ENCODE measurements at places on chromosomes 1 and 21.

DNA sequence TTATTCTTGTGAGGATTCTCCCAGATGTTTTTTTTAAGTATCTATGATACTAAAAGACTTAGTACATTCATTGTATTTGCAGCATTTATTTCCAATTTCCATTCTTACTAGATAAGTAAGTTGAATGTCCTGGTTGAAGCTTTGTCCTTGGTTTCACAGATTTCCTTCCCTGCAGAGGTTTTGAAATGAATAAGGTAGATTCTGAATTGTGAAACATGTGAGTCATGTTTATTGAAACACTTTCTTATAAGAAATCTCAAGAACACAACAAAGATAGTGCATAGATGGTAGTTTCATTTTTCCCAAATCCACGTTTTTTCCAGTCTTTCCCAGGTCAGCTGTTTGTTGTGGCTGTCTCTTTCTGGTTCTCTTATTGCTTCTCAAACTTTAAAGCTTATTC is 24.8 kb downstream of the GABPA start:
- H3K36me3 ChIP-seq = peaks cover 47% of the 10 kb centered on the region
- no peak overlapping the region for H3K4me3 ChIP-seq
- H3K27me3 ChIP-seq = no peaks in the 10 kb centered on the region
- H3K4me1 ChIP-seq = 0 out of 2 replicates have a peak, but pooled peaks cover 4% of the 10 kb centered on the region

DNA sequence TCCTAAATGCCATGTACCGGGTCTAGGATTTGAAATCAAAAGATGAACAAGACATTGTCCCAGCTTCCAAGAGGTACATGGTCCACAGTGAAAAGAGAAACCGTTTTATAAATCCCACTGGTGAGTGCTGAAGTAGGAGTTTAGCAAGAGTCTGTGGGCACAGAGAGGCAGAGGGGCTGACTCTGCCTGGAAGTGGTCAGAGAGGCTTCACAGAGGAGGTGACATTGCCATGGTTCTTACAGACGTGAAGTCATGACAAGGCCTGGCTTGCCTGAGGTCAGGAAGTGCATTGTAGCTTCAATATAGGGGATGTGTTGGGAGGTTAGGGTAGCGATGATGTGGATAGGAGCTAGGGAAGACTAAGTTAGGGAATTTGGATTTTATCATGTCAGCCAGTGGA is 28.4 kb downstream of the MAPKAPK2 start:
- no peak for DNase-seq
- H3K27me3 ChIP-seq = no peaks in the 10 kb centered on the region
- no peak overlapping the region for H3K4me3 ChIP-seq
- no peak overlapping the region for H3K27ac ChIP-seq
- no peaks in the 10 kb centered on the region for H3K36me3 ChIP-seq
- H3K4me1 ChIP-seq = peaks cover 17% of the 10 kb centered on the region

DNA sequence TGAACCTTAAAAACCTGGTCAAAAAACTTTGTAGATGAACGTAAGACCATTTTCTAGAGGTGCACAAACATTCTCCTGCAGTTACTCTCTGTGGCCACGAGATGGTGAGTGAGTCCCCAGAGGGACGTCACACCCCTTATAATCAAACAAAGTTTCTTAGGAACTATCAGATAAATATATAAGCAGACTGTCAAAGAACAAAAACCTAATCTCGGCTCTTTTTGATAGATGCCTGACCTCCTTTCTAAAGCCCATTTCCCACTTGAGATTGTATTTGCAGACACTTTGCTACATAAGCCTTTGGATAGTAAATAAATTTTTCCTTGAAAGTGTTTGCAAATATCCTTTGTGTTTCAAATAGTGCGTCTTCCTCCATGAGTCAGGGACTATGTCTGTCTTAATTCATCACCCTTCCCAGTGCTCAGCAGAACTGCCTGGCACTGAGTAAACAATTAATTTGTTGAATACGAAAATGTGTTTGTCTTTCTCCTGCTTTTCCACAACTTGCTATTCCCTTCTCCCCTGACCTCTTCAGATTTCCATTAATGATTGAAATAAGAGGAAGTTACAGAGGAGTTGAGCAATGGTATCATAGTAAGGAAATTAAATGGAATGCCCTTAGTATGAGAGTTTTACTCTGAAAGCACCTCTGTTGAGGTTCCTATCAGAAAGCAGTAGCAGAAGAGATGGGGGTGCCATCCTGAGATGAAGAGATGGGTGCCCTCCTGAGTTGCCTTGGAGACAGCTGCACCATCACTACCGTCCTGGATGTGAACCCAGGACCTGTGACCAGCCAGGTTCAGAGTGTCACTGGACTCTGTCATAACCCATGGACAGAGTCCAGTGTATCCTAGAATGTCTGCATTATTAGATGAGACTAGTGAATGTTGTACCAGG is 57.8 kb upstream of the RAVER2 start:
- H3K27ac ChIP-seq = no peak overlapping the region
- no peak overlapping the region for H3K4me3 ChIP-seq
- no peaks in the 10 kb centered on the region for H3K36me3 ChIP-seq
- H3K27me3 ChIP-seq = no peaks in the 10 kb centered on the region

GRCh38 chr1:23699280-23700179 is 7.9 kb downstream of the RPL11 start:
- no peak overlapping the region for H3K4me3 ChIP-seq
- peaks cover 69% of the 10 kb centered on the region for H3K36me3 ChIP-seq
- no peak for DNase-seq

DNA sequence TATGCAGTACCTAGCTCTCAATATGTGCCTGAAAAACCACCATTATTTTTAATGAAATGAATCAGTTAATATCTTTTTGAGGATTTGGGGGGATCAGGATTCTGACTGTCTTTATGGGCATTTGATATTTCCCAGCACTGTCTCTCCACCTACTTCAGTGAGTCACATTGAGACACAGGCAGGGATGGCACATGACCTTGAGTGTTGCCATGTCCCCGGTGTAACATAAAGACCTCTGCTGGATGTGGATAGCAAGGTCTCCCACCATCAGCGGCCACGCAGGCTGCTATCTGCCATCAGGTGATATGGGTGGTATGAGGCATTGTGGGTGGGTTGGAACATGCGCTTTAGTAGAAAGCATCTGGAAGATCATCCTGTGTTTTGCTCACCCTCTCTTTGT is 103.2 kb downstream of the RGL1 start:
- no peaks in the 10 kb centered on the region for H3K27me3 ChIP-seq
- peaks cover 26% of the 10 kb centered on the region for H3K4me1 ChIP-seq
- H3K27ac ChIP-seq = no peak overlapping the region
- DNase-seq = no peak
- H3K36me3 ChIP-seq = no peaks in the 10 kb centered on the region
